ENCODE measurements at places on chromosomes 6 and 20. TPM values are rescaled to one million over a fixed set of nuclear protein-coding genes. Genes with fewer than 3 reads are reported as not detected.

Gene TFAP2D
- not detected for total RNA-seq

Gene LKAAEAR1
- not detected for total RNA-seq

Gene CENPB
- total RNA-seq: 127 TPM

Gene TNFAIP3
- total RNA-seq: 14.4 TPM

Gene CFAP61
- total RNA-seq: not detected

Gene LST1
- 3.2 TPM for total RNA-seq

Gene BCAS1
- total RNA-seq: not detected

Gene EFCAB8
- total RNA-seq: not detected

Gene CALHM5
- 1.8 TPM for total RNA-seq

Gene CCDC170
- total RNA-seq: 0.29 TPM

Gene MTFR2
- not detected for total RNA-seq

Gene PIM1
- 18.8 TPM for total RNA-seq

Gene COL9A3
- 75.4 TPM for total RNA-seq

Gene BANF2
- not detected for total RNA-seq

Gene SNAP25
- 26.1 TPM for total RNA-seq

Gene SMOC2
- total RNA-seq: 132 TPM

- DNase-seq: no peak
Observed at GRCh38 chr6:104572901-104573300, 286.8 kb downstream of the HACE1 start.

DNA sequence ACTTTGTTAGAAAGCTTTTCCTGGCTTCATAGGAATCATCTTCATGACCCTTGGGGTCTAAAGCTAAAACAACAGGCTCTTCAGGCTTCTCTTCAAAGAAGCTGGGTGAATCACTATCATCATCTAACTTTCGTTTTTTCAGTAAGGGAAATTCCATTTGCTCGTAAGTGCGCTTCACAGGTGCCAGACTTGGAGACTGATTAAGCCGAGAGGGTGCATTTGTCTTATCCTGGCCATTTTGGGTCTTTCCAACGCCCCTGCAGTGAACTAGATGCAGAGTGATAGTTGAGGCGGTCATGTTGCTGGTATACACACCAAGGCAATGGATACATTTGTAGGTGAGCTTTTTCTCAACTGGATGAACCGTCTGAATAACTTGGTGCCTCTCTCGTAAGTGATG lies 38.8 kb downstream of the ADNP start:
- DNase-seq: no peak

DNA sequence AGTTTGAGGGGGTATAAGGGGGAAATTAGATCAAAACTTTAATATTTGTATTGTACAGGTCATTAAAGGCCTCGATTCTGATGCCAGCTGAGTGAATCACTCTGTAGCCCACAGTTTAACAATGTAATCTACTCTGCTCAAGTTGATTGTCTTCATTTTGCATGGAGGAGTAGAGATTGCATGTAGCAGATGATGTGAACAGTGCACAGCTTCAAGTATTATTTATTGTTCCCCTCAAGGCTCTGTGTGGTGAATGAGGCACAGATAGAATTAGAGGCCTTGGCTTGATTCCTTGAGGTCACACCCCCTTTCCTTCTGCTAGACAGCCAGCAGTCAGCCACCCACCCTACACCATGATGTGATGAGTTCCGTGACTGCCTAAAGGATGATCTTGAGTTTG lies 38.1 kb downstream of the TXLNB start:
- DNase-seq: no peak

GRCh38 chr6:9499709-9500108 lies 915.2 kb downstream of the TFAP2A start:
- no peak for DNase-seq

- no peak for DNase-seq
Observed at GRCh38 chr6:153103319-153103655, 27.8 kb downstream of the RGS17 start.

DNA sequence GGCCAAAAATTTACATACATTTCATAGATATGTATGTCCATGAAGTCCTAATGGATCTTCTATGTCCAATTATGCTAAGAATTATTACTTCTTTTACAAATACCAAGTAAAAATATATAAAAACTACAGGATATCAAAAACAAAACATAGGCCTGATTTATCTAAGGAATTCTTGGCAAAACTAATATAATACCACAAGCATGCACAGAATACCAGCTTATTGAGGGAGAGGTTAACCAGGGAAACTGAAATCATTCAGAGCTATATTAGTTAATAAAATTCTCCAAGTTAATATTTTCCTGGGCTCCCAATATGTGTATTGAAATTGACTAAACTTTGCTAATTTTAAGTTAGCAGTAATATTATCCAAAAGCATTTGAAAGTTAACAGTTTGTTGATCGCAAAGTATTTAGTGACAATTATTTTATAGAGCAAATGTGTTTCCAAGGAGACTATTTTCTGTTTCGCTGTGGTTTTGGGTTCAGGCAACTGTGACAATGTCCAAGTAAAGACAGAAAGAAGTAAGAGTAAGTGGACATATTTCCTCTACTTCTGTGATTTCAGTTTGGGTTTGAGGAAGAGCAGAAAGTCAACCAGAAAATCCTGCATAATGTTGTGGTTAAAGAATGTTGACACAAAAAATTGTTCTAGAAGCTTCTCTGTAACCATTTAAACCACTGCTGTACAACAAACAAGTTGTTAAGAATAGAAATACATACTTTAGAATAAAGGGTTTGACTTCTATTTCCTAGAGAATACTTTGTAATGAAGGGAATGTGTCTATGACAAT lies 167.4 kb downstream of the COL21A1 start:
- DNase-seq: no peak

GRCh38 chr6:122996794-122997505 lies 915 bp downstream of the CLVS2 start:
- no peak for DNase-seq

DNA sequence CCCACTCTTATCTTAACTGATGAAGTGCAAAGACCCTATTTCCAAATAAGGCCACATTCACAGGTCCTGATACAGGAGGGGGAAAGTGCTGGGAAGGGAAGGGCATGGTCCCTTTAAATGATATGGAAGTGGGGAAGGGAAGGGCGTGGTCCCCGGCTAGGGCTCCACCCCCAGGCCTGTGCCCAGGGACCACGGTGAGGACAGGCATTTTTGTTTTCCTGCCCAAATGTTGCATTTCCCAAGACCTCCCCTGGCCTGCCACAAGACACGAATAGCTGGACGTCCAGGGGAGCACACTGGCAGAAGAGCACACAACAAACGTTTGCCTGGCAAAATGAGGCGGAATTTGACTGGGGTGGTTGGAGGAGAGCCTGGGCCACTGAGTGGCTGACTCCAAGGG lies 16.1 kb upstream of the HFE start:
- no peak for DNase-seq

DNA sequence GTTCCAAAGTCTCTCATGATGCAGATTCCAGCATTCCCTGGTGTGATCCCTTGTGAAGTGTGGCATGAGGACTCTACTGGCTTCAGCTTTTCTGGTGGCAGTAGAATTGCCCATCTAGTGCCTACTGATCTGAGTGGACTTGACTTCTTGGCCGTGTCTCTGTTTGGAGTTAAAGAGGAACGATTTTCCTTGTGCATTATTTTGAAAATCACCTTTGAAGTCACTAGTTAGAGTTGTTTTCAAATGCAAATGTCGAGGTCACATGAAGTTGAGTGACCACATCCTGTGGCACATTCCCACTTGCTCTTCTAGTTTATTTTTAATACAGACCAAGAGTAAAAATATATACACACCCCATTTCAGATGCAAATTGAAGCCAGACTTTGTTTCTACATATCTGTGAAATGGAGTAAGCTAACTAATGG lies 270.7 kb upstream of the TAB2 start:
- DNase-seq: no peak

- peak; percentile 49 for DNase-seq
Observed at GRCh38 chr6:42166444-42167141, 6.6 kb upstream of the GUCA1A start.

DNA sequence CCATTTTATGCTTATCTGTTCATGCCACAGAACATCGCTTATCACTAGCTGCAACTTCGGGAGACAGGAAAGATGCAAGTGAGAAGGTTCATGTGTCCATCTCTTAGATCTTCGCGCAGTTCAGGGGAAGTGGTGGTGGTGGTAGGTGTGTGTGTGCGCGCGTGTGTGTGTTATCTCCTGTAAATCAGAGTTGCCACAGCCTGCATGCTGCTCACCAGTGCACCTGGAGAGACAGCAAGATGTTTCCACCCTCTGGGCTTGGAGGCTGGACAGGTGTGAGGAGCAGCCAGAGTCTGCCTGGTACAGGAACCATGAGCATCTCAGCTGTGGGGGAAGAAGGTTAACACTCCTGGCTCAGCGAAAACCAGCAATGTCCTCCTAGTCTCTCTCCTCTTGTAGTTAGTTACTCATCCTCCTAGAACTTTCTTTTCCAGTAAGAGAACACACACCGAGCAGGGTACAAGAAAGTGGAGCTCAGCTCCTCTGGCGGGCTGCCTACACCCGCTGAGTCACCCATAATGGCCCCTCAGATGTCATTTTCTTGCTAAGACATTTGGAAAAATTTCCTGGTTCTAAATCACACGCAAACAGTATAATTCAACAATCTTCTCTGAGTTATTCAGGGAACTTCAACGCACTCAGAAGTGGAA lies 5.1 kb upstream of the TUBB1 start:
- DNase-seq: no peak

- no peak for DNase-seq
Observed at GRCh38 chr6:134230940-134231339, 87.0 kb downstream of the SGK1 start.

DNA sequence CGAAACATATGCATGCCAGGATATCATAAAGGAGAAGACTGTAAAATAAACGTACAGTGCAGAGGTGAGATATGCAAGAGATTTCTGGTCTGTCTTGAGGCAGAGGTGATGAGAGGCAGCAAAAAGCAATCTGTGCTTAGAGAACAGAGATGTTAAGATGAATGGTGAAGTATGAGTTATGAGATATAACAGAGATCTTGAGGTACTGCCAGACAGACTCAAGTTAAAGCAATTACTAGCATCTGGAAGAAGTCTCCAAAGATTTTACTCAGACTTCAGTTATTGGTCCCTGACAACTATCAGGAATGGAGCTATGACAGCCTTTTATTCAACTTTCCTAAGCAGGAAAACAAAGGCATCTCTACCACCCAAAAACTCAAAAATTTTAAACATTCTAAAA lies 122.8 kb upstream of the DST start:
- DNase-seq: no peak

DNA sequence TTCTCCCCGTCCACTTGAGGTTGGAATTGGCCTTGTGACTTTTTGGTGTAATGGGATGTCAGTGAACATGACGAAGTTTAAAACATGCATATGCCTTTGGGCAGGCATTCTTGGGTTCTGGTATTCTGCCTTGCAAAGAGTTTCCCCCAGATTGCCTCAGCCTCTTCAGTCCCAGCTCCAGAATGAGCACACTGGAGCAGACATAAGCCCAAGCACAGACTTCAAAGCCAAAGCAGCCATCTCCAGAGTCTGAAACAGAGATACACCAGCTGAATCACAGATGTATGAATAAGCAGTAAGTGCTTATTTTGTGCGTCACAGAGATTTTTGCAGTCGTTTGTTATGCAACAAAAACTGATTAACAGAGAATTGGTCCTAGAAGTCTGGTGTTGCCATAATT lies 546.0 kb downstream of the FRK start:
- DNase-seq: no peak

- peak; percentile 40 for DNase-seq
Observed at GRCh38 chr6:155188707-155189496, 74.9 kb upstream of the CLDN20 start.

- no peak for DNase-seq
Observed at GRCh38 chr6:30847971-30848436, 36.3 kb upstream of the DDR1 start.

- DNase-seq: no peak
Observed at GRCh38 chr20:10540636-10541493, 105.8 kb downstream of the SLX4IP start.

DNA sequence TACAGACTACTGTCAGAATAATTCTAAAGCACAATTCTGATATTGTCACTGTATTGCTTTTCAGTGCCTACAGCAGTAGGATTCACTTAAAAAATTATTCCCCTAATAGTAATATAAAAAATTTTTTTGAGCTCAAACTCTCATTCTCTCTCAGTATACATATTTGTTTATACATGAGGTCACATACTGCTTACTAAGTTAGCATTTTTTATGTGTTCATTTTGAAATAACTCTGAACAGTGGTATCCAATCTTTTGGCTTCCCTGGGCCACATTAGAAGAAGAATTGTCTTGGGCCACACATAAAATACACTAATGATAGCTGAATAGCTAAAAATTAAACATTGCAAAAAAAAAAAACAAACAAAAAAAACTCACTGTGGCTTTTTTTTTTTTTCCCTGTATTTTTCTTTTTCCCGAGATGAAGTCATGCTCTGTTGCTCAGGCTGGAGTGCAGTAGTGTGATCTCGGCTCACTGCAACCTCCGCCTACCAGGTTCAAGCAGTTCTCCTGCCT lies 38.6 kb downstream of the ASXL1 start:
- DNase-seq: no peak

DNA sequence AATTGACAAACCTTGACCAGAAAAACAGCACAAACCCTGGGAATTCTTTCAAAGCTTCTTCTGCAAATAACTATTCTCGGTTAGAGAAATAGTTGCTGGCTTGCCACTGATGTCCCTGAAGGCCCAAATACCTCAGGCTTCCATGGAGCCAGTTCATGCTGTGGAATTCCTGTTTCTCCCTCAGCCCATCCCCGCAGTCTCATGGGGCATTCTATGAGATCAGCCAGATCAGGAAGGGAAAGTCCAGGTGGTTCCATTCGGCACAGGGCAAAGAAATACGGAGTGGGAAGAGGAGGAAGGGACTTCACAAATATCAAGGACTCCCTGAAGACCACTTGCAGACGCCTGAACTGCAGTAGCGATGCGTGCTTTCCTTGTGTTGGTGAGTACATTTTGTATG lies 63.3 kb downstream of the MYLK4 start:
- no peak for DNase-seq

GRCh38 chr6:127302728-127303660 lies 36.3 kb downstream of the RNF146 start:
- DNase-seq: peak; percentile 18

- no peak for DNase-seq
Observed at GRCh38 chr20:63335711-63336110, 25.4 kb downstream of the CHRNA4 start.
